ENCODE measurements at places on chromosomes 3 and 15.
A peak's percentile ranks its signal among the peaks of the same experiment; 100 is the strongest.

GRCh38 chr3:156300371-156300770 lies 180.0 kb downstream of the KCNAB1 start:
- DNase-seq = no peak

DNA sequence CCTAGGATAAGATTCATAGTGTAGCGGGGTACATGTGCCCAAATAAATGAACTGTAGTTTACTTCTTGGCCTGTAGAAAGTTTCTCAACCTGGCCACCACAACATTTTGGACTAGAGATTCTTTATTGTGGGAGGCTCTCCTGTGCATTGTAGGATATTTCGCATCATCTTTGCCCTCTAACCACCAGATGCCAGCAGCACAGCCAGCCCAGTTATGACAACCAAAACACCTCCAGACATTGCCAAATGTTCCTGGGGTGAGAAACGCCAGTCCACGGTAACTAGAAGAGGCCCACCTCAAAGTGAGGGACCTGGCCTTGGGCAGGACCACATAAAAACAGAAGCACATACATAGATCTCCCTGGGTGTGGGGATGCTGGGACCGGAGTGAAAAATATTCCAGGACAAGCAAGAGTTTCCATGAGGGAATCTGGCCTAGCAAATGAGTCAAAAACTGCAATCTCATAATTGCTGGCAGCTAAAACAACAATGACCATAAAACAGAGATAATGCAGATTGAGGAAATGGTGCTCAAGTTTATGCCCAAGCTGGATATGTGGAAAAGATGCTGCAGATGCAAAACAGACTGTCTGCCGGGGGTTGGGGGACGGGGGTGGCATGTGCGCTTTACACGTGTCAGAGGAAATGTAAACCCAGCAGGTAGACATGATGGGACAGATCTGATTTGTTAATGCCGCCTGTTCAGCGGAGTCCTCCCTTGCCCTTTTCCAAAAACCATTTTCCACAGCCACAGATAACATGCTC lies 39.7 kb downstream of the ARHGEF3 start:
- DNase-seq = no peak

DNA sequence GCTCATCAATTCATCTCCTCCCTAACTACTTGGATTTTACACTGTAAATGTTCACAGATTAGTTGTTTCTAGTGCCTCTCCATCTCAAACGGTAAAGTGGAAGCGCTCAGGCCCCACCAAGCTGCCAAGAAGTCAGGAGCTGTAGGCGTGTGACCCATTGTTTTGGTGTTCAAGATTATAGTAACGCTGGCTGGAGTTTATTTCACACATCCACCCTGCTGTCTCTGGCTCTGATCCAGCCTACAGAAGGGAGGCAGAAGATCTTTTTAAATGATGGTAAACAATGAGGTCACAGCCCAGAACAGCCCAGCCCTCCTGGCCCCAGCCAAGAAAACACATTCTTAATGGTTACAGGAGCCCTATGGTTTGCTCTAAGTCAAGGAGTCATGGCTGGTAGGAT lies 25.7 kb upstream of the GALNT15 start:
- no peak for DNase-seq

DNA sequence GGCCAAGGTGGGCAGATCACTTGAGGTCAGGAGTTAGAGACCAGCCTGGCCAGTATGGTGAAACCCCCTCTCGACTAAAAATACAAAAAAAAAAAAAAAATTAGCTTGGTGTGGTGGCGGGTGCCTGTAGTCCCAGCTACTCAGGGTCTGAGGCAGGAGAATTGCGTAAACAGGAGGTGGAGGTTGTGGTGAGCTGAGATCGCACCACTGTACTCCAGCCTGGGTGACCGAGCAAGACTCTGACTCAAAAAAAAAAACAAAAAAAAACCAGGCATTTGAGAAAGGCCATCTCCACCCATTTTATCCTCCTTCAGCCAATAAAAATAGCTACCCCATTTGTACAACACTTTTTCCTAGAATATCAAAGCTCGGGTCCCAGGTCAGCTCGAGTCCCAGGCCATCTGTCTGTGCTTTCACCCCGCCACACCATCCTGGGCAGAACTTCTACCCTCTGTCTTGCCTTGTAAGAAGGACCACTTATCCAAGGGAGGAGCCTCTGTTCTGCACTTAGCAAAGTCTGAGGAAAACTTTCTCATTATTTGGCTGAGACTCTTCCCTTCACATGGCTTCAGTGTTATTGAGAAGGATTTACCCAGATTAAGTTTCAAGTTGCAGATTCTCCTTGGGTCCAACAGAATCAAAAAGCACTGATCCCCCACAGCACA lies 99.1 kb downstream of the MESD start:
- no peak for DNase-seq

- no peak for DNase-seq
Measured at GRCh38 chr3:156174229-156174847, 54.0 kb downstream of the KCNAB1 start.

DNA sequence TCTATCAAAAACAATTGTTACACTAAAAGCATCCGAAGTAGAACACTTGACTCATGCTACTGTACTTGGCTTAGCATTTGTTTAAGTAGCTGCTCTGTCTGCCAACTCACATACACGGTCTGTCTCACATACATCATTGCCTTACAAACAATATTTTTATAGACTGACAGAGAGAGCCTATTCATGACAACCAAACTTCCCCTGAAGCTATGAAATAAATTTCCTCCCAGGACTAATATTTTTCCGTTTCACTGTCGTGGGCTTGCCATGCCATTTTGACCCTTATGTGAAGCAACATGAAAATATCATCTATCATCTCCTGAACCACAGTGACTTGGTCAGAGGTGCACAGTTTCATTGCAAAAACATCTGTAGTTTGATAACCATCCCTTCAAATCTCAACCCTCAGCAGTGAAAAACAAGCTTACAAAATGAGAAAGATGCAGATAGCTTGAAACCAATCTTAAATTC lies 66.5 kb upstream of the PYGO1 start:
- DNase-seq = no peak

DNA sequence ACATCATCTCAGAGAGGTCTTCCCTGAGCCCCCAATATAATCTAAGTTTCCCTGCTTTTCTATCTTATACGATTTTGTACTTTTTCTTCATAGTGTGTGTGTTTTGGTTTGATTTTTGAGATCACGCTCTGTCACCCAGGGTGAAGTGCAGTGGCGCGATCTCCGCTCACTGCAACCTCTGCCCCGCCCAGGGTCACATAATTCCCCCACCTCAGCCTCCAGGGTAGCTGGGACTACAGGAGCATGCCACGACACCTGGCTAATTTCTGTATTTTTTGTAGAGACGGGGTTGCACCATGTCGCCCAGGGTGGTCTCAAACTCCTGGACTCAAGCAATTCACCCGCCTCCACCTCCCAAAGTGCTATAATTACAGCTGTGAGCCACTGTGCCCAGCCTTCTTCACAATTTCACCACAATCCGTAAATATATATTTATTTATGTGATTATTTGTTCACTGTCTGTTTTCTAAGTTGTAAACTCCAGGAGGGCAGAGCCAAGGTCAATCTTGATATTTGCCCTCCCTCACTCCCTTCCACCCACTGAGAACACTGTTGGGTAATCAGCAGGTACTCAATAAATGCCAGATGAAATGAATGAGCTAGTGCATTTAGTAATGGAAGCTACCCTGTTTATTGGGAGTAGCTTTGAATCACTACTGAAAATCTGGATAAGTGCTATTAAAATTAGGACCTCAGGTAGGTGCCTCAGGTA lies 547 bp upstream of the KNSTRN start:
- DNase-seq = no peak

- no peak for DNase-seq
Measured at GRCh38 chr15:21261396-21261964, 178.8 kb downstream of the POTEB3 start.

DNA sequence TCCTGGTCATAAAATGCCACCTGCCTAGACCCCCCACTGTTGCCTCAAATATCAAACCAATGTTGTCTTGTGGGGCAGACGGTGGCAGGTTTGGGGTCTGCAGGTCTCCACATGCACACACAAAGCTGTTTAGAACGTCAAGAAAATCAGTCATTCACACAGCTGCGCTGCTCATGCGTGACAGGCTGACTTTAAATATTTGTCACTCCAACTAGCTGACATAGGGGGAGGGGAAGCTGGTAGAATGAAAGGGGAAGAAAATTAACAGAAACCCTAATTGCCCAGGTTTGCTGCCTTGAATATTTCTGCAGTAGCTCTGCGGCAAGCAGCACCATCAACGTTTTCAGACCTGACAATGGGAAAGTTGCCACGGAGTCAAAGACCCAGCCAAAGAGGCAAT lies 201.8 kb downstream of the ABHD5 start:
- DNase-seq = peak; percentile 65

- no peak for DNase-seq
Measured at GRCh38 chr15:31486906-31487695, 160.5 kb downstream of the KLF13 start.

DNA sequence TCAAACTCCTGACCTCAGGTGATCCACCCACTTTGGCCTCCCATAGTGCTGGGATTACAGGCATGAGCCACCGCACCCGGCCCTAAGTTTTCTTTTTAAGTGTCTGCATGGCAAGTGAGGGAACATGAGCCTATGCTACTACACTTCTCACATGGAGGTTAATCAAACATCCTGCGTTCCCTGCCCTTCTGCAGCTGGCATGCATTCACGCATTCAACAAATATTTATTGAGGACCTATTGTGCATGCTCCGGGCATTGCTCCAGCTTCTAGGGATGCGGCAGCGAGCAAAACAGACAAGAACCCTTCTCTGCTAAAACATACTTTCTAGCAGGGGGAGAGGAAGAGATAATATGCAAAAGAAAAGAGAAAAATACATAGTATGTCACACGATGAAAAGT lies 42.6 kb upstream of the ACKR4 start:
- DNase-seq = peak; percentile 88

GRCh38 chr3:129560911-129561594 lies 18.1 kb downstream of the H1-8 start:
- DNase-seq = no peak

DNA sequence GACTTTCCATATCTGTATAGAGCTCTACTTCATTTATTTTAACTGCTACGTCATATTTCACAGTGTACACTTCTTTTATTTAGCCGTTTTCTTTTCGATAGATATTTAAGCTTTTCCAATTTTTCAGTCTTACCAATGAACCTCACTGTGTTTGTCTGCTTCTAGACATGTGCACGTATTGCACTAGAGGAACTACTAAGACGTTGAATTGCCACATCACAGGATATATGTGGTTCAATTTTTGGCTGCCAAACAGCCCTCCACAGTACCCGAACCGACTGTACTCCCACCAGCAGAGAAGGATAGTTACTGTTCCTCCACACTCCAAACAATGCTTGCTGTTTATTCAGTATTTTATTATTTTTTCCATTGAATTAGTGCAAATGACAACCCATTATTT lies 2.0 kb downstream of the NR1I2 start:
- DNase-seq = no peak

DNA sequence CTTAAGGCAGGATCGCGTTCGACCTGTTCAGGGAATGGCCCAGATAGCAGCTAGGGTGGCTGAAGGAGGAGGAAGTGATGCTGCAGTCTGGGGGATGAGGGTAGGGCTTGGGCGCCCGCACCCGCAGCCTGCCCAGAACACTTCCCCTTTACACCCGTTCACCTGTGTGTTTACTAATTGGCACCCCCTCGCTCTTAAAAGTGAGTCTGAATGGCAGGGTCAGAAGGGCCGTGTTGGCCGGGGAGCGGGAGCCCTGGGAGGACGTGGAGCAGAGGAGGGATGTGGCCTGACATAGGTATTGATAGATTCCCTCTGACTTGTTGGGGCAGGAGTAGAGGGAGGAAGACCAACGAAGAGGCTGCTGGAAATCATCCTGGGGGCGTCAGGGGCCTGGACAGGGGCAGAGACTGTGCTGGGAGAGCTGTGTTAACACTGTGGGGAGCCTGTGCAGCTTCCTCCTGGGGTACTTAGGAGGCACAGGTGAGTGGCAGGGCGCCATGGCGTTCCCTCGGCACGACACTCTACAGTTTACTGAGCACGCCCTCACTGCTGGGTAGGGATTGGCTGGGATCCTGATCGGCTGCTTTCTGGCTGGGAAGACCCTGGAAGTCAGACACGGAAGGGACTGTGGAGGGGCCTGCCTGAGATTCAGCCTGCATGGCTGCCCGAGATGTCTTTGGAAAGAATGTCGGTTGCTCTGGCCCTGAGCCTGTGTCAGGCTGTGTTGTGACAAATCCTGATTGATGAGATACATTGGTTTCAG lies 51.7 kb downstream of the SLC6A6 start:
- no peak for DNase-seq

DNA sequence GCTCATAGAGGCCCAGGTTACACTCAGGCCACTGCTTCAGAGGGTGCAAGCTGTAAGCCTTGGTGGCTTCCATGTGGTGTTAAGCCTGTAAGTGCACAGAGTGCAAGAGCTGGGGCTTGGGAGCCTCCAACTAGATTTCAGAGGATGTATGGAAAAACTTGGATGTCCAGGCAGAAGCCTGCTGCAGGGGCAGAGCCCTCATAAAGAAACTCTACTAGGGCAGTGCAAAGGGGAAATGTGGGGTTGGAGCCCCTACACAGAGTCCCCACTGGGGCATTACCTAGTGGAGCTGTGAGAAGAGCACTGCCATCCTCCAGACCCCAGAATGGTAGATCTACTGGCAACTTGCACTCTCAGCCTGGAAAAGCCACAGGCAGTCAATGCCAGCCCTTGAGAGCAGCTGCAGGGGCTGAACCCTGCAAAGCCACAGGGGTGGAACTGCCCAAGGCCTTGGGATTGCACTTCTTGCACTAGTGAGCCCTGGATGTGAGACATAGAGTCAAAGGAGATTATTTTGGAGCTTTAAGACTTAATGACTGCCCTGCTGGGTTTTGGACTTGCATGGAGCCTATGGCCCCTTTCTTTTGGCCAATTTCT lies 14.0 kb downstream of the MITF start:
- DNase-seq = no peak

GRCh38 chr3:172102123-172102882 lies 62.9 kb downstream of the FNDC3B start:
- DNase-seq = peak; percentile 66

GRCh38 chr15:40368719-40369473 lies 10.9 kb downstream of the DISP2 start:
- DNase-seq = no peak

DNA sequence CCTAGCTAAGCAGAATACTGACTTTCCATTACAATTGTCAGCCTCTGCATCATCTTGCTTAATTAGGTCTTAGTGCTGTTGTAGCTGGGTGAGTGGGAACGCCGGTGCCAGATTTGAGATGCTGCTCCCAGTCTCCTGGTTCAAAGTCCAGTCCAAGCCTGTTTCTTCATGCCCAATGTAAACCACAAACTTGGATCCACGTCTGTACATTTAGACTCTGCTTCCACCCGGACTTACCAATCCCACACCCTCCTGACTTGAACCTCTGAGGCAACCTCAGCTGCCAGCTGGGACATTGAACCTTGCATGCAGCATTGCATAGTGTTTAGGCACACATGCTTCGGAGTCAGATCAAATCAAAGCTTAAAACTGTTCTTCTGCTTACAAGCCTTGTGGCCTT lies 43.0 kb downstream of the BCL2L10 start:
- no peak for DNase-seq

DNA sequence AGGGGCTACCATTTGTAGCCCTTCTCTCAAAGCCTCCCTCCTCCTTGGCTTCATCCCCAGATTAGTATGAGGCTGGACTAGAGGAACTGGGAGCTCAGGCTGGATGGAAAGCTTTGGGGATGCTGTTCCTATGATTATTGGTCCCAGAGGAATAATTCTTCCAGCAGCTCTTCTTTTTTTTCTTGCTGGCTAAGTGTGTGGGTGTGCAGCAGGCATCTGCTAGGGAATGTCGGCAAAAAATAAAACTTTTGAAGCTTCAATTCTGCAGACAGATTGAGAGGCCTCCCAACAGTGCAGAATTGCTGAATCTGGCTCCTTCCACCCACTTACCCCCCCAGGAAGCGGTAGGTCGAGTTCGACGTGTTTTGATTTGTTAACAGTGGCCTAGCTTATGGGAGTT lies 138.5 kb upstream of the ANKRD28 start:
- DNase-seq = no peak

- DNase-seq = peak; percentile 63
Measured at GRCh38 chr3:117853923-117854668, 1144.5 kb downstream of the TUSC7 start.
